ENCODE measurements at places on chromosomes 12 and 14. TPM values are rescaled to one million over a fixed set of nuclear protein-coding genes. Genes with fewer than 3 reads are reported as not detected.
A peak's percentile ranks its signal among the peaks of the same experiment; 100 is the strongest.

GSG1 gene
- polyA plus RNA-seq: not detected

RILPL2 gene
- 25.3 TPM for polyA plus RNA-seq

SSTR1 gene
- 0.88 TPM for polyA plus RNA-seq

CLECL1 gene
- polyA plus RNA-seq: not detected

OR4K2 gene
- not detected for polyA plus RNA-seq

GRCh38 chr14:32403688-32404087 is 74.6 kb downstream of the AKAP6 start:
- H3K4me3 ChIP-seq: no peak overlapping the region
- H3K27ac ChIP-seq: no peak overlapping the region
- no peak for DNase-seq
- no peaks in the 10 kb centered on the region for H3K36me3 ChIP-seq
- H3K4me1 ChIP-seq: no peaks in the 10 kb centered on the region

- no peak overlapping the region for H3K27ac ChIP-seq
- H3K4me3 ChIP-seq: no peak overlapping the region
- H3K27me3 ChIP-seq: no peaks in the 10 kb centered on the region
Observed at GRCh38 chr14:90368946-90369721, 27.7 kb upstream of the CALM1 start.

GRCh38 chr12:127583041-127583440 is 683.9 kb upstream of the TMEM132C start:
- no peaks in the 10 kb centered on the region for H3K36me3 ChIP-seq
- H3K27ac ChIP-seq: no peak overlapping the region
- H3K4me3 ChIP-seq: no peak overlapping the region
- no peaks in the 10 kb centered on the region for H3K27me3 ChIP-seq

DNA sequence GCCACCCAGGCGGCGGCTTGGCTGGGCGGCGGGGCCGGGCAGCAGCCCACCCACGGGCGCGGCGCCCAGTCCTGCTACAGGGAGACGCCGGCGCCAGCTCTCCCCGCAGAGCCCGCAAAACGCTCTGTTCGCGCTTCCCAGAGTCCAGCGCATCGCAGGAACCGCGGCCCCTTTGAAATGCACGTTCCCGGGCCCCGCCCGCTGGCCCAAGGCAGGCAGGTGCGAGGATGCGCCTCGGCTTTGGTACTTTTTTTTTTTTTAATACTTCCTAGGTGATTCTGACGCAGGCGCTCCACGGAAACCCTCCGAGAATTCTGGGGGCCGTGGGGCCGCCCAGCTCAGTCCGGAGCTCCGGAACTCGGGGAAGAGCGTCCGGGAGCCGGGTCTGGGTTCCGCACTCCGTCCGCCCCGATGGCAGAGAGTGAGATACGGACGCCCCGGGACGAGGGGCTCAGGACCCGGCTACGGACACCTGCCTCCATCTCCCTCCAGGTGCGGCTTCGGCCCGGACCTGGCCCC is 483 bp downstream of the POC1B start:
- H3K27me3 ChIP-seq: no peaks in the 10 kb centered on the region
- H3K36me3 ChIP-seq: no peaks in the 10 kb centered on the region
- peak overlapping the region; percentile 81 for H3K4me3 ChIP-seq
- peak; percentile 52 for DNase-seq
- H3K4me1 ChIP-seq: no peaks in the 10 kb centered on the region
- peak overlapping the region; percentile 91 for H3K27ac ChIP-seq

- DNase-seq: no peak
- no peaks in the 10 kb centered on the region for H3K27me3 ChIP-seq
- no peak overlapping the region for H3K27ac ChIP-seq
Observed at GRCh38 chr12:16526693-16527092, 79.3 kb downstream of the LMO3 start.

DNA sequence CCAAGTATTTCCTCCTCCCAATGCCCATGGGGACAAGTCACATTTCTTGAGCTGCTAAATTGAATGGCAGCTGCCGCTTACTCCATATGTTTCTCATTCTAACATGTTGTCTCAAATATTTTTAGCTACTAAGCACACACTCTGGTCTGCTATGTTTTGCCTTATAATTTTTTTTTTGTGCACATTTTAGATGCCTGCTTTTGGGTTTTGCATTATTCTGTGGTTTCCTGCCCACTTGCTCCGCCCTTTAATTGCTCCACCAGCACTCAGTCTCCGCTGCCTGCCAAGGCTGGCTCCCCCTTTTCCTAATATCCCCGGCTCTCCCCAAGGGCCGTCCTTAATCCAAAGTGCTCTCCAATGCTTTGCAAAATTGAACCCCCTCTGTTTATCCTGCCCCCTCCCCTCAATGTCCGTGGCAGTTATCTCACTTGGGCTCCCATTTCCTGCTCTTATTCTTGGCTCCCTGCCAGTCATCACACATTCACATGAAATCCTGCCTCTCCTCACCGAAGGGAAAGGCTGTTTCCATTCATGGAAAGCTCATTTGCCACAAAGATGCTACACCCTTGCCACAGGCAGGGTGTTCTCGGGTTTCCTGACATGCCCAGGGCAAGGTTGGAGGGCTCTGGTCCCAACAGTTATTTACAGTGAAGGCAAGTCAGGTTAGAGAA is 79.4 kb downstream of the C12orf75 start:
- H3K4me1 ChIP-seq: no peaks in the 10 kb centered on the region
- no peaks in the 10 kb centered on the region for H3K27me3 ChIP-seq
- H3K36me3 ChIP-seq: no peaks in the 10 kb centered on the region
- no peak overlapping the region for H3K4me3 ChIP-seq
- H3K27ac ChIP-seq: no peak overlapping the region
- no peak for DNase-seq

- H3K4me1 ChIP-seq: no peaks in the 10 kb centered on the region
- no peaks in the 10 kb centered on the region for H3K36me3 ChIP-seq
- H3K27me3 ChIP-seq: no peaks in the 10 kb centered on the region
- H3K27ac ChIP-seq: no peak overlapping the region
- no peak for DNase-seq
Observed at GRCh38 chr14:61388173-61388975, 67.0 kb downstream of the PRKCH start.

- no peaks in the 10 kb centered on the region for H3K27me3 ChIP-seq
- H3K36me3 ChIP-seq: no peaks in the 10 kb centered on the region
- no peak overlapping the region for H3K27ac ChIP-seq
- H3K4me3 ChIP-seq: no peak overlapping the region
- no peak for DNase-seq
Observed at GRCh38 chr12:22459838-22460490, 84.4 kb downstream of the C2CD5 start.

GRCh38 chr12:92886131-92886530 is 43.0 kb downstream of the EEA1 start:
- H3K4me3 ChIP-seq: no peak overlapping the region
- no peak overlapping the region for H3K27ac ChIP-seq
- H3K27me3 ChIP-seq: no peaks in the 10 kb centered on the region
- H3K4me1 ChIP-seq: no peaks in the 10 kb centered on the region
- no peaks in the 10 kb centered on the region for H3K36me3 ChIP-seq
- no peak for DNase-seq

DNA sequence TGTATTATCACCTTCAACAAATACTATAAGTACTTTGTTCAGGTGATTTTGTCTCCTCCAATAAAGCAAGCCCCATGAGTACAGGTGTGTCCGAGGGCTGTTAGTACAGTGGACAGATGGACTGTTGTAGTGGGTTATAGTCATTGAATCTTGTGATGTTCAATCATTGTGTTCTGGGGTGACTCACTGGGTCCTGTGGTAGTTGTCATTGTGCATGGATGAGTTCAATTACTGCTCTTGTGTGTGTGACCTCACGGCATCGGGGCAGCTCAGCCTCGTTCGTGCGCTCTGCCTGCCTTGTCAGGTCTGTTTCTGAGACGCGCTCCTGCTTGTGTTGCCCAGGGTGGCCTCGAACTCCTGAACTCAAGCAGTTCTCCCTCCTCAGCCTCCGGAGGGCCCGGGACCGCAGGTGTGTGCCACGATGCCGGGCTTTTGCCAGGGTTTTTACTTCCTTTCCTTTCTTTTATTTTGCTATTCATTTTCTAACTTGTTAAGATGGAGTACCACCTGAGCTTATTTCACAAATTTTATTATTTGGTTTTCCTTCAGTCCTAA is 72.2 kb downstream of the DDX51 start:
- no peaks in the 10 kb centered on the region for H3K36me3 ChIP-seq
- H3K27ac ChIP-seq: no peak overlapping the region
- no peaks in the 10 kb centered on the region for H3K27me3 ChIP-seq
- no peaks in the 10 kb centered on the region for H3K4me1 ChIP-seq
- no peak overlapping the region for H3K4me3 ChIP-seq
- no peak for DNase-seq

DNA sequence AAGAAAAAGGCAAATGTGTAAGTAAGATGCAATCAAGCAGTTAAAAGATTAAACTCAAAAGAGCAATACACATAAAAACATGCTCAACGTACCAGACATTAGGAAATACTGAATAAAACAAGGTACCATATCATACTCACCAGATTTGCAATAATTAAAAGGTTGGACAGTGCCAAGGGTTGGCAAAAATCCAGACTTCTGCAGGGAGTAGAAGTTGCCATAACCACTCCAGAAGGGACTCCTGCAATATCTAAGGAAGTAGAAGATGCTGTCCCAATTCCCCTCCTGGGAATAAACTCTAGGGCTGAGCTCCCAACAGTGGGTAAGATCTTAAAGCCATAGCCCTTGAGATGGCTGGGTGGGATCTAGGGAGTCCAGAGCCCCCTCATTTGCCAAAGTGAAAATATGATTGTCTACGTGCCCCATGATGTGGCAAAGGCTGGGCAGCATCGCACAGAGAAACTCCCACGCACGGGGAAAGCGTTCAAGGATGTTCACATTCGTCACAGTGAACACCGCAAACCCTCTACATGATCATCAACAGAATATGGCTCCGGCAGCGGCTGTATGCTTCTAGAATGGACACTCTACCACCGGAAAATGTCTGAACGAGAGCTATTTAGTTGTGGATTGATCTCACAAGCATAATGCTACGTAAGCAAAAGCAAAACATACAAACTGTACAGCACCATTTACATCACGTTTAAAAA is 12.3 kb downstream of the KCTD10 start:
- H3K36me3 ChIP-seq: no peaks in the 10 kb centered on the region
- no peaks in the 10 kb centered on the region for H3K27me3 ChIP-seq
- peak overlapping the region; percentile 49 for H3K27ac ChIP-seq
- no peak overlapping the region for H3K4me3 ChIP-seq
- peaks cover 23% of the 10 kb centered on the region for H3K4me1 ChIP-seq
- DNase-seq: no peak

DNA sequence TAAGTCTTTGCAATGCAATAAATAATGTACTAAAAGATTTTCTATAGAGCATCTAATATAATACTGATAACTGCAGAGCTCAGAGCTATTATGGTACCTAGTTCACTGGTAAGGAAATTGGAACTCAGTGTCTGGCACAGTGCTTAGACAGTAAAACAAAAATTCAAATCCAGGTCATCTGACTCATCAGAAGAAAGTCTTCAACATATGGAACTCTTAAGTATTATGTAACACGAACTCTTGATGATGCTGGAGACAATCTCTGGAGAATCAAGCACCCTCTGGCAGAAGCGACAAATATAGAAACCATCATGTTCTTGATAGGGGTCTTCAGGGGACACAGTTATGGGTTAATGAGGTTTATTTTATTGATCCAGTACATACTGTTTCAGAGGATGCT is 37.3 kb upstream of the TRHDE start:
- H3K27me3 ChIP-seq: no peaks in the 10 kb centered on the region
- H3K4me3 ChIP-seq: no peak overlapping the region
- no peaks in the 10 kb centered on the region for H3K4me1 ChIP-seq
- no peak for DNase-seq

DNA sequence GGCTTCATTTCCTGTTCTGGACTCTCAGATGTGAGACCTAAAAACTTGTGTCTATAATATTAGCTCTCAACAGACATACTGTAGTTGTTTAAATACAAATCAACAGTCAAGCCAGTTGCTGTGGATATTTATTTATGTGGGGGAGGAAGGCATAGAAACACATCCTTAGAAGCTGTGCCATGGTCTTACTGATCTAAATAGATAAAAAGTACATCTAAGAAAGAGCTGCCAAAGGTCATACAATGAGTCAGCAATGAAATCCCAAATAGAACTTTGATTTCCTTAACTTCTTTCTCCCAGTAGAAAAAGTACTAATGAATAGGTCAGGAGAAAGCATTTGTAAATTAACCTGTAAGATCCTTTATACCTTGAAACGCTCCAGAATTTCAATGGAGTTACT is 185.1 kb downstream of the AKAP6 start:
- H3K4me3 ChIP-seq: no peak overlapping the region
- no peak for DNase-seq
- H3K36me3 ChIP-seq: no peaks in the 10 kb centered on the region
- H3K27ac ChIP-seq: no peak overlapping the region
- H3K4me1 ChIP-seq: no peaks in the 10 kb centered on the region

DNA sequence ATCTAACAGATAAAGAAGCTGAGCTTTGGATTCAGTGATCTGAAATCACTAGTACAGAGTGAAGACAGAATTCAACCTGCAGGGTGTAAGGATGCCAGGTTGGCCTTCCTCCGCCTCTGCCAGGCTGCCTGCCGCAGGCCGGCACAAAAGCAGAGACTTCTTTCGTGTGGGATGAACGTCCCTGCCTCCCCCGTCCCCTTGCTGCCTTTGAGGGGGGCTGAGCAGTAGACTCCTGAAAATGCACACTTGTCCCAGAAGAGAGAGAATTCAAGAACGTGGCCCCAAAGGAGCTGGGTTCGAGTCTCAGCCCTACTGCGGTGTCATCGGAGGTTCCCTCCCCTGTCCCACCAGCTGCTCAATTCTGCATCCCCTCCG is 154.3 kb downstream of the BCL11B start:
- H3K4me3 ChIP-seq: no peak overlapping the region
- H3K27ac ChIP-seq: no peak overlapping the region
- H3K27me3 ChIP-seq: no peaks in the 10 kb centered on the region
- peak; percentile 22 for DNase-seq
- no peaks in the 10 kb centered on the region for H3K4me1 ChIP-seq

- H3K4me3 ChIP-seq: no peak overlapping the region
- H3K4me1 ChIP-seq: no peaks in the 10 kb centered on the region
- DNase-seq: no peak
- H3K27me3 ChIP-seq: no peaks in the 10 kb centered on the region
- no peaks in the 10 kb centered on the region for H3K36me3 ChIP-seq
Observed at GRCh38 chr12:88896958-88897357, 316.7 kb upstream of the KITLG start.

- H3K4me1 ChIP-seq: no peaks in the 10 kb centered on the region
- no peaks in the 10 kb centered on the region for H3K36me3 ChIP-seq
- H3K27me3 ChIP-seq: no peaks in the 10 kb centered on the region
- DNase-seq: no peak
Observed at GRCh38 chr12:107967170-107967569, 161.9 kb upstream of the WSCD2 start.

Measured in aorta (tissue), 5 donors.